ENCODE measurements at places on chromosomes 7 and 10.

DNA sequence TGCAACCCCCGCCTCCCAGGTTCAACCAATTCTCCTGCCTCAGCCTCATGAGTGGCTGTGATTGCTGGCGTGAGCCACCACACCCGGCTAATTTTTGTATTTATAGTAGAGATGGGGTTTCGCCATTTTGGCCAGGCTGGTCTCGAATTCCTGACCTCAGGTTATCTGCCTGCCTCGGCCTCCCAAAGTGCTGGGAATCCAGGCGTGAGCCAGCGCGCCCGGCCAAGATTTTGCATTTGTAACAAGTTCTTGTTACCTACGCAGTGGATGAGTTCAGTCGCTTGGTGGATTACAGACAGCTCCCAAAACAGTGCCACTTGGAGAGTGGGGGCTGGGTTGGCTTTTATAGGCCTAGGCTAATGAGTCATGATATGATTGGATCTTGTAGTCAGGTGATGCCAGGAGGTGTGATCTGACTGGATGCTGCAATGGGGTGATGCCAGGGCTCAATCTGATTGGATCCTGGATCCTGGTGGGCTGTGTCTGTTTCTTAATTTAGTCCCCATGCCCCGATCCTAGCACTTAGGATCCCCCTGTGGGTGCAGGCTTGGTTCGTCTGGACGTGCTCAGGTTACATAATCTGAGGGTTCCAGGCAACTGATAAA is 20.3 kb downstream of the SBDS start:
- no peak for DNase-seq

DNA sequence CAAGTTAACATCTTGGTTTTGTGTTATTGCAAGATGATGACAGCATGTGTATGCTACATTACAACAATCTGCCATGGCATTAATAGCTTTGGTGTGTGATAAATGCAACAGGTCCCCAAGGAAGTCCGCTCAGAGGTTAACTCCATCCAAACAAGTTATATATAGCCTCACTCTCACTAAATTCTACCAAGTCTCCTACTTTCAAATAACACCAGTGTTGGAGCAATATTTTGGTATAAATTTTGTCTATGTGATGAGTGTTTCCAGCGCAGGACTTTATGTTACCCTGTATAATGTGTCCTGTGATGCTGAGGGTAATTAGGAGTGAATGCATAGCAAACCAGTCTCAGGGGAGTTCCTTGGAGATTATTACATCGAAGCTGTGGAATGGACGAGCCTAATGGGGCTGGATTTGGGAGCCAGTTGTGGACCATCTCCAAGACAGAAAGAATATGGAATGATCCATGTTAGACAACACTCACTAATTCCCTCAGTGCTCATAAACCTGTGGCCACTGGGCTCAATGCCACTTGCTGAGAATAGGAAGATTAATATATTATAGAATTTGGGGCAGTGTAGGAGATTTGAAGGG is 127.6 kb upstream of the CXCL12 start:
- DNase-seq = no peak

DNA sequence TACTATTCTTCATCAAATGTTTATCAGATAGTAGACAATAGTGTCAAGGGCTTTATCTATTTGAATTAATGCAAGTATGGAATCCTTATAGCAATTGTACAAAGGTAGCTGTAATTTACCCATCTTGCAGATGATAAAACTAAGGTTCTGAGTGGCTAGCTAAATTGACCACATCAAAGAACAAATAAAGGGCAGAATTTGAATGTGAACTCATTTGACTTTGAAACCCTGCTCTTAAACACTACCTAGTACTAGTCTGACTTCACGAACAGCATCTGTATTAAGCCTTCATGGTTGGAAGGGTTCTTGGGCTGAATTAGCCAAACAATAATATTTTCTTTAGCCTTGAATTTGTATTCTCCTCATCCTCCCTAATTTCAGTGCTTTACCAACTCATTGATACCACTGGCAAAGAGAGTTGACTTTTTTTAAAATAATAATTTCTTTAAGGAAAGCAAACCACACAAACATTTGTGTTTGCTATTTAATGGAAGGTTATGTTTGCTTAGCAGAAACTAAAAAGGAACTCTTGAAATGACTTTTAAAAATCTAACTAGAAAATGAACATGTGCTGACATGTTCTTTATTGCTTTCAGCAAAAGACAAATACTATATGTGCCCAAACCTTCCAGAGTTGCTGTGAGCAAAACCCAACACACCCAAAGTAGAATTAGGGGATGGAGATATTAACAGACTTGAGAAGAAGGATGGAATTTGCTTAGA is 322.6 kb downstream of the RNLS start:
- no peak for DNase-seq

GRCh38 chr10:103932971-103933370 is 15.0 kb upstream of the STN1 start:
- no peak for DNase-seq

All from AG10803 (cell line).